HTR-8/SVneo (cell line): ENCODE measurements at places on chromosomes 7 and 10.

- DNase-seq: no peak
Measured at GRCh38 chr7:45066409-45066808, 22.4 kb downstream of the NACAD start.

- DNase-seq: no peak
Measured at GRCh38 chr7:13639396-13639795, 350.1 kb downstream of the ETV1 start.

DNA sequence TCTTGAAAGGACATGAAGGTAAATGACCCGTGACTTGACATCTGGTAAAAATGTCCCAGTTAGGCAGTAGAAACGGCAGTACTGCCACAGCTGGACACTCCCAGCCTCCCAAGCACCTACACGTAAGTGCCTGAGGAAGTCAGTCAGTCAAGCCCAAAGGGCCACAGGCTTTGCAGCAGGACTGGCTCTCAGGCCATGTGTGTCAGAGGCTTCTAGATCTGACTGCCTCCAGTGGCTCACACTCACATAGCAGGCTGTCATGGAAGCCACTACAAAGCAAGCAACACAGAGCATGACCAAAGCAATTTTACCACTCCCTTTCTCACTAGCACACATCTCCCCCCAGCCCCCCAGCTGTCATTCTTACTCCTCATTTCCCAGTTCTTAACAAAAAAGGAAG is 17.8 kb upstream of the CCNJ start:
- DNase-seq: no peak

DNA sequence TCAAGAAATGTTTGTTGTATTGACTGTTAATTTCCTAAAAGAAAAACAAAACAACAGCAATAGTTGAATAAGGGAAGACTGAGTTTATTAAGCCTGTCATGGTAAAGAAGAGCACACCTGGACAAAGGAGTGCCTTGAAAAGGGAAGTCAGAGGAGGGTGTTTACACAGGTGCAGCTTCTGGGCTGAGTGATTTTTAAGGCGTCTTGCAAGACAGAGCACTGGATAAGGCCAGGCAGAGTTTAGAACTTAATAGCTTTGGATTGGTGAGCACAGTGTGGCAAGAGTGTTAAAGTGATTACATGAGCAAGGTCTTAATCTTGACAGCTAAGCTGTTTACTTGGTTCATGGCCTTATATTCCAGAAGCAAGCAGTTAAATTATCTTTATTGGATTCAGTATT is 423.2 kb downstream of the CNTNAP2 start:
- no peak for DNase-seq

DNA sequence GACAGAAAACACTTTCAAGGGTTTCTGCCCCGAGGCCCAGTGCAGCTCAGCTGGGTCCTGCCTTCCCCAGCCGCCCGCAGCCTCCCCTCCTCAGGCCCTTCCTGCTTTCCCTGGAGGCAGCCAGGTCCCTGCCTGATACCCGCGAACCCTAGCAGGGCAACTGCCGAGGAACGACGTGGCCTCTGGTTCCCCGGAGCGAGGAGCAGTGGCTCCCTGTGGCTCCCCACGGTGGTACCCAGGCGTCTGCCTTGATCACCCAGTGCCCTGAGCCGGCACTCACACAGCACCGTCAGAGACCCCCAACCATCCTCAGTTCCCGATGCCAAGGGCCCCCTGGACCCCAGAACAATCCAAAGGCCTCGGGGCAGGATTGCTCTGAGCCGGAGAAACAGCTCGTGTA is 58.3 kb downstream of the CFAP46 start:
- DNase-seq: no peak

DNA sequence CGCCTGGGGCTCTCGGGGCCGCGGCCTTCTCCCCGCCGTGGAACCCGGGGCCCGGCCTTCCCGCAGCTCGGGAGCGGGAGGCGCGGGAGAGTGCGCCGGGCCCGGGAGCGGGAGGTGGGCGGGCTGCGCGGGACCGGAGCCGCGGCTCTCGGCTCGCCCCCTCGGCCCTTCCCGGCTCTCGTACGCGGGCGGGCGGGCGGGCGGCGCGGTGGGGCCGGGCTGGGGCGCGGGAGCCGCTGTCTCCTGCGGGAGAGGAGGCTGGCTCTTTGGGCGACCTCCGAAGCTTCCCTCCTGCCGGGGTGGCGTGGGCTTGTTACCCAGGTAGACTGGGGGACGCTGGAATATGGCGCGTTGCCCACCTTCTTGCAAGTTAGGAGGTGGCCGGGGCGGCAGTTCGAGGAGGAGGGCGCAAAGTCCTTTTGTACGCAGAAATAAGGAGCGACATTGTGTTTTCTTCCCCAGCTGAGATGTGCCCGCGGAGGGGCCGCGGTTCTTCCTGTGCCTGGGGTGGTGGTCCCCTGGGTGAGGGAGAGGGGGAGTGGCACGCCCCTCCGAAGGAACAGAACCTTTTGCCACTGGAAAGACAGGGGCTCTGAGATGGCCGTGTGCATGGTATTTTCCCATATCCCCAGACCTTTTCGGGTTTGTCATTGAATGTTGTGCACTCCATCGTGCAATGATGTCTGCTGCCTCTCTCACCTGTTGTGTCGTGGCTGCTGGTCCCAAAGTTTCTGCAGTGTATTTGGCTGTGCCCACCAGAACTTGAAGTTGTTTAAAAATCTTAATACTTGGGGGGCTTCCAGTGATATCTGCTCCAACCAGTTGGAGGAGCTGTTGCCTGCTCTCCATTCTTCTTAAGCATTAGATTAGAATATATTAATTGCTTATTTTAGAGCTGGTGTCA is 844 bp downstream of the NRF1 start:
- no peak for DNase-seq

DNA sequence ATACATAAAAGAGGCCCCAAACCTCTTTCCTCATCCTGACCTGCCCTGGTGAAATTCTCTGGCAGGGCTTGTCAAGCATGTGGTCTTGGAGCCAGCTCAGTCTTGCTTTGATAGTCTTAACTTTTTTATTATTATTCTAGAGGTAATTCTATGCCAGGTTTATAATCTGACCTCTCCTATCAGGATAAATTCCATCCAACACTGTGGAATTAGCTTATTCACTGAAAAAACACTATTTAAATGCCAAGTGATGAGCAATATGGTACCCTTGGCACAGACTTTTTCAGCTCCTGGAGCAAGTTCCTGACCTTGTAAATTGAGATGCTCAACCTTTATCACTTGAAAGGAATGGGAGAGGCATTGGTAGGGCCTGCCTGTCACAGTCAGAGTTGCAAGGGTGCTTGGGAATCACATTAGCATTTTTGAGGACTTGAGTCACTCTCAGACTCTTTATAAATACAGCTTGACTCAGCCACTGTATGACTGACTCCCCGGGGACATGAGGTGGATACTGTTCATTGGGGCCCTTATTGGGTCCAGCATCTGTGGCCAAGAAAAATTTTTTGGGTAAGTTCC is at the start of gene CPA4:
CPA4 (plus strand) TSS at position 480 of the 576 bp plus-strand sequence; CDS start at position 500, 20 bp downstream.
- DNase-seq: peak; percentile 77

- DNase-seq: peak; percentile 5
Measured at GRCh38 chr7:85750454-85750949, 563.6 kb upstream of the SEMA3D start.

GRCh38 chr10:43667317-43667731 is 18.6 kb upstream of the ZNF32 start:
- DNase-seq: no peak

- peak; percentile 1 for DNase-seq
Measured at GRCh38 chr7:82109288-82109687, 334.3 kb downstream of the CACNA2D1 start.

DNA sequence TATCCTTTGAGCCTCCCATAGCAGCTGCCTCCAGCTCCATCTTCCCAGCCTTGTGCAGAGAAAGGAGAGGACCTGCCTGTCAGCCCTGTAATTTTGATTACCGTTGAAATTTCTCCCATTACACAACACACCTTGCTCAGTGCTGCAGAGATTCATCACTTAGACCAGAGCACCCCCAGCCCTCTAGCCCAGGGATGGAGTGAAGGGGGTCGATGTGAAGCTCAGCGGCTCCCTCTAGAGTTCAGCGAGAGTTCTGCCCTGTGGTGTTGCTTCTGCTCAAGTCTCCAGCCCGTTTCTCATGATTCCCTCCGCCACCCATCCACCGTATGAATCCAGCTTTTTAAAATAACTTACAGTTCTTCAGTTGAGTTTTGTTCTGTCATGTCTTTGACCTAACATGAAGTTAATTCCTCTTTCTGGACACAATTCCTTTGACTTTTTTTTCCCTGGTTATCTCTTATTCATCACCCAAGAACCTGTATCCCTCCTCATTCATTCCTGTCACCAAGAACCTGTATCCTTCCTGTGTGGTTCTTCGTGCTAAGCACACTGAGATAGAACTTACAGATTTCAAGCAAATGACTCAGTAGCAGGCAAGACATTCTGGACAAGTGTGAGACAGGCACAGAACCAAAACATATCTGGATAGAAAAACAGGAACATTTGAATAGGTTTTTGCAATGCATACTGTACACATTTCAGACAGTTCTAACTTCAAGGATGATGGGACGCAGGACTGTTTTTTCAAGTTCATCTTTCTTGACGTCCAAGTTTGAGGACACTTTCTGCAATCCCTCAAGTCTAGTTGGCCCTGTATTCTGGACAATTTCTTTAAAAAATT is 35.0 kb upstream of the ZNF32 start:
- DNase-seq: peak; percentile 51

- no peak for DNase-seq
Measured at GRCh38 chr7:155339474-155339873, 41.8 kb downstream of the INSIG1 start.

DNA sequence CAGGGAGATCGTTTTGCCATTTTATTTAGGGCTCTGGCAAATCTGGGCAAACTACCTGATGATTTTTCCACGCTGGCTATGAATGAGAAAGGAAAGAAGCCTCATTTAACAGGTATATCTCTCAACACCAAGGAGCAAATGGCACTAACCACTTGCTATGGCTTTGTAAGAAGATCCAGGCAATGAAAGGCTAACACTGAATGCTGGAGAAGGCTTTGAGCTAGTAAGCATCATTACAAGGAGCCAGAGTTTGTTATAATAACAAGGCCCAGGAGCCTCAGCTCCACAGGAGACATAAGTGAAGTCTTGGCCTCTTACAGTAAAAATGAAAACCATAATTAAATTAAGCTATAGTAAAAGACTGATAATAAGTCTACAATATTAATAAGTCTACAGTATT is 123.1 kb downstream of the CNOT4 start:
- no peak for DNase-seq

GRCh38 chr10:5691786-5692185 is 7.1 kb downstream of the TASOR2 start:
- no peak for DNase-seq
